Gastroesophageal sphincter (tissue), 4 donors: ENCODE measurements at places on chromosomes 11 and 22.

- ATAC-seq: peak; percentile 35
These were observed 12.6 kb downstream of the PRDM11 start for GRCh38 chr11:45158891-45159605.

GRCh38 chr11:40388097-40388818 is 1071.2 kb downstream of the LRRC4C start:
- ATAC-seq: no peak

GRCh38 chr11:12141283-12141682 is 30.9 kb downstream of the MICAL2 start:
- ATAC-seq: no peak

DNA sequence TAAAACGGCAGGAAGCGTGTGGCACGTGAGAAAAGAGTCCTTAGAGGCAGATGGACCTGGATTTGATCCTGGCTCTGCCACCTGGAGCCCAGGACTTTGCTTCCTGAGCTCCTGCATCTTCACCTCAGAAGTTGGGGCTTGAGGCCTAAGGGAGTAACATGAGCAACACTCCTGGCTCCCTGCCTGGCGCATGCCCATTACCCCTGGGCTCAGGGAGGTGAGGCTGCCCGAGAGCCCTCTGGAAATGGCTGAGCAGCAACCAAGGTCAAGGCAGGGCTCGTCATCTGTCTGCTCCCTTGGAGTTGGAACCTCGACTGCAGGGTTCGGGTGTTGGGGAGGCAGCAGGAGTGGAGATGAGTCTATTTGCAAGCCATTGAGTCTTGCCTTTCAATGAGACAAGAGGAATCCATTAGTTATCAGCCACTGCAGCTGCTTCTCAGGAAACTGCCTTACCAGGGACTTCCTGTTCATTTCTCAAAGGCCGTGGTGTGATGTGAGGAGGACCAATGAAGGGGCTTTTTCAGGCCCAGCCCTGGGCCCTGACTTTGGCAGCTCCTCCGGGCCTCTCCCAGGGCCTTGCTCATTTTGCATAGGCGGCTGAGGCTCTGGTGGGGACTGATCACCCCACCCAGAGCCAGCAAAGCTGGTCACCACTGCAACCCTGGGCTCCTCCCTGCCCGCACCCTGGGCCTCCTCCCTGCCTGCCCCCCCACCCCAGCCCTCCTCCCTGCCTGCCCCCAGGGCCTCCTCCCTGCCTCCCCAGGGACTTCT is 6.4 kb downstream of the FADS2 start:
- peak; percentile 52 for ATAC-seq

GRCh38 chr11:112513417-112513816 is 252.8 kb upstream of the PLET1 start:
- no peak for ATAC-seq

DNA sequence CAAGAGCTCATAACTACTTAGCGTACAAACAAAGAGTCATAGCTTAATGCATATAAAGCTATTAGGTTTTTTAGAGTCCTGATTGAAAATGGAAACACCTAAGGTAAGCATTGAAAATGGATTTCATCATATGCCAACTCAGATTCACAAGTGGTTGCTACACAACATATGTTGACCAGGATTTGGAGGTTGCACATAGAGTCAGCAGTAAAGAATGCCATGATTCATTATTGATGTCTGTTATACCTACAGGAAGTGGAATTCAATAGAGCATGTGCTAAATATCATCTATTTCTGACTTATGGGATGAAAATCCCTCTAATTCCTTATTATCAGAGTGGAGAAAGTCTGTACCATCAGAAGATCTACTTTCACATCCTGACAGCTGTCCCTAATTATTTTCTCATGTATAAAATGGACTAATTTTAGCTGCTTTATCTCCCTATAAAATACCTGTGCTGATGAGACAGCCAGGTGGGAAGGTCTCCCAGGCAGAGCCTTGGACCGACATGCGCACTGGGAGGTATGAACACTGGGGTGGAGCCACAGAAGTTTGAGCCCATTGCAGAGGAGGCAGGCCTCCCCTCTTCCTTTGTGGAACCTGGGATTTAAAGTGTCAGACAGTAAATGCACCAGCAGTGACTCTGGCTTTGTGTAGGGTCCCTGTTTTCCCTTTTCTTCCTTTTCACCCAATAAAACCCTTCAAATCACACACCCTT is 204.2 kb downstream of the AASDHPPT start:
- ATAC-seq: no peak
